Glomerular endothelial cell (primary cell): ENCODE measurements at places on chromosomes 7 and 10. TPM values are rescaled to one million over a fixed set of nuclear protein-coding genes. Genes with fewer than 3 reads are reported as not detected.

- no peak for DNase-seq
These were observed 67.4 kb upstream of the EXOC4 start for GRCh38 chr7:133185512-133185911.

DNA sequence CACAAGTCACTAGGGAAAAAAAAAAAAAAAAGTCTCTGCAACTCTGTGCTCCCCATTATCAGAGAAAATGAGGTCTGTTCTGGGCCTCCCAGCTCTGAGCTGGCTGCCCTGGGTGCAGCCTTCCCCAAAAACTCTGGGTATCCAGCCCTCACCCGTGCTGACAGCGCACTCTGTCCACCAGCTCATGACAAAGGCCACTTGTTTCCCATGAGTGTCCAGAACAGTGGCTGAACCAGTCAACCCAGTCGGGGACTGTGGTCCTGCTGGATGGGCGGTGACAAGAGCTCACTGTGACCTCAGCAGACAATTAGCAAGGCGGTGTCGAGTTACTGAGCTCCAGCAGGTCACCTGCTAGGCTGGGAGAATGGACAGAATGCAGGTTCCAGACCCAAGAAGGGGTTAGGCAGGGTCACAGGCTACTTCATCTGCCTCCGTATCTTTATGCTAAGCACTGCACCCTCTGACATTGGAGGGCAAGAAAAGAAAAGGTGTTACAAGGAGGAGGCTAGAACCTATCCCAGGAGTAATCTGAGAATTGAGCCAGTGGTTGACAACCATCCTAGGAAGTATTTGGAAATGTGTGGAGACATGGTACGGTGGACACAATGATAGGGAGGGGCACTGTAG lies 37.2 kb downstream of the DLG5 start:
- DNase-seq: no peak

DNA sequence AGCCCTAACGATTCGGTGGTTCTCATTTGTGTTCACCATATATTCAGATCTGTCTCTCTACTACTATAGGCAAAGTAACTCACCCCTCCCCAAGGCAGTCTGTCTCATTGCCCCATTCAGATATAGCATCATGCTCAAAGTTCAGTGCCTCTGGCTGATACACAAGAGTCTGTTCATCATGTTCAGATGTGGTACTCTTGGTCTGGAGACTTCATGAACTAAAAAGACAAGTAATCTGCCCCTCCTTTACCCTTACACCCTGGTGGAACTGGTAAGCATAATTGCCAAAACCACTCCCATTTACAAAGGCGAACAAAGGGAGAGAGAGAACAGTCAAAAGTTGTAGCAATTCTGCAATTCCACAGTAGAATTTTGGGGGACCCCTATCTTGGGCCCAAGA lies 29.9 kb downstream of the UMAD1 start:
- DNase-seq: no peak

DNA sequence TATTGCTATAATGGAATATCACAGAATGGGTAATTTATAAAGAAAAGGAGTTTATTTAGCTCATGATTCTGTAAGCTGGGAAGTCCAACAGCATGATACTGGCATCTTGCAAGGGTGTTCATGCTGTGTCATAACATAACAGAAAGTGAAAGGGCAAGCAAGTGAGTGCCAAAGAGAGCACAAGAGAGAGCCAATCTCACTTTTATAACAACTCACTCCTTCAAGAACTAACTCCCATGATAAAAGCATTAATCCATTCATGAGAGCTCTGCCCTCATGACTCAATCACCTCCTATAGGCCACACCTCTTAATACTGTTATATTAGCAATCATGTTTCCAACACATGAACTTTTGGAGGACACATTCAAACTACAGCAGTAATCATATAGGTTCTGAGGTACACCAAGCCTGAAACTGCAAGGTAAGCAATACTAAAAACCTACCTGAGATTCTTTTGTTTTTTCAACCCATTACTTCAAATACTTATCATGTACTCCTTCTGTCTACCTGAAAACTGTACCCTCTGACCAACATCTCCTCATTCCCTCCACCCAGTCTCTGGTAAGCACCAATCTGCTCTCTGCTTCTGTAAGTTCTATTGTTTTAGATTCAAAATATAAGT lies 219.7 kb downstream of the MTERF1 start:
- no peak for DNase-seq

DNA sequence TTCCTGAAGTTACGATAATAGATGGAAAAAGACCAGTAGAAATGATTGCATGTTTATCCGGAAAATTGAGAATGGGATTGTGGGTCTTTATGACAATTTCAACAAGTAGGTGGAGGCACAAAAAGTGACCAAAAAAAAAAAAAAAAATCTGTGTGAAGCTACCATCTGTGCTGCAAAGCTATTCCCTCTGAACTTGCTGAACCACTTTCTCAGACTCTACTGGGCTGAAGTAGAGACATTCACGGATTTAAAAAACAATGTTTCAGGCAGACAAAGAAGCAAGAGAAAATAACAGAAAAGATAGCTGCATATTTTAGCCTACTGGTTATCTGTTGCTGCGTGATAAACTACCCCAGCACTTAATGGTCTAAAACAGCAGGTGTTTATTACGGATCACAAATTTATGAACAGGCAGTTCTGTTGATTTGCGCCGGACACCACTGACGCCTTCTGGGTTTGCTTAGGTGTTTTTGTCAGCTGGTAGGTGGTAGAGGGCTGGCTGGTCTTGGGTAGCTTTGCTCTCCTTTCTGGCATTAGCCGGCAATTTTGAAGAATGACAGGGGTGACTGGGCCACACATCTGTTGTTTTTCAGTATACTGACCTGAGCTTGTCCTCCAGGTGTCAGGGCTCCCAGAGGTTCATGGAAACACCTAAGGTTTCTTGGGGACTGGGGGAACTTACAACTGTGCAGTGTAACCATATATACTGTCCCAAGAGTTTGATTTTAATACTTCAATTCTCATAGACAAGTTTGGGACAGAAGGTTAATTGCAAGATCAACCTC lies 665.1 kb downstream of the CCSER2 start:
- no peak for DNase-seq

GRCh38 chr7:47747160-47747559 lies 165.2 kb upstream of the TNS3 start:
- DNase-seq: no peak

DNA sequence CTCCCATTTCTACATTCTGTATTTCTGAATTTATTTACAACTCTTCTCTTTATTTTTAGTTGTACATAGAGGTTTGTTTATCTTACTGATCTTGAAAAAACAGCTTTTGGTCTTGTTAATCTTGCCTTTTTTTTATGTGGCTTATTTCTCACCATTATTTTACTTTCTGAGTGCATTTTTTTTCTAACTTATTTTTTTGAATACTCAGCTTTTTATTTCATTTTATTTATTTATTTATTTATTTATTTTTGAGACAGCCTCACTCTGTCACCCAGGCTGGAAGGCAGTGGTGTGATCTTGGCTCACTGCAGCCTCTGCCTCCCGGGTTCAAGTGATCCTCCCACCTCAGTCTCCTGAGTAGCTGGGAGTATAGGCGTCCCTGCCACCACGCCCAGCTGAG lies 23.9 kb downstream of the CUX1 start:
- no peak for DNase-seq

GRCh38 chr10:114328874-114329273 lies 75.4 kb downstream of the AFAP1L2 start:
- DNase-seq: no peak

- DNase-seq: no peak
These were observed 32.6 kb upstream of the CBLL1 start for GRCh38 chr7:107711301-107711700.

GRCh38 chr10:83272666-83273434 lies 866.5 kb upstream of the GHITM start:
- DNase-seq: no peak

- DNase-seq: no peak
These were observed 184.8 kb downstream of the NPSR1 start for GRCh38 chr7:34842782-34843181.

DNA sequence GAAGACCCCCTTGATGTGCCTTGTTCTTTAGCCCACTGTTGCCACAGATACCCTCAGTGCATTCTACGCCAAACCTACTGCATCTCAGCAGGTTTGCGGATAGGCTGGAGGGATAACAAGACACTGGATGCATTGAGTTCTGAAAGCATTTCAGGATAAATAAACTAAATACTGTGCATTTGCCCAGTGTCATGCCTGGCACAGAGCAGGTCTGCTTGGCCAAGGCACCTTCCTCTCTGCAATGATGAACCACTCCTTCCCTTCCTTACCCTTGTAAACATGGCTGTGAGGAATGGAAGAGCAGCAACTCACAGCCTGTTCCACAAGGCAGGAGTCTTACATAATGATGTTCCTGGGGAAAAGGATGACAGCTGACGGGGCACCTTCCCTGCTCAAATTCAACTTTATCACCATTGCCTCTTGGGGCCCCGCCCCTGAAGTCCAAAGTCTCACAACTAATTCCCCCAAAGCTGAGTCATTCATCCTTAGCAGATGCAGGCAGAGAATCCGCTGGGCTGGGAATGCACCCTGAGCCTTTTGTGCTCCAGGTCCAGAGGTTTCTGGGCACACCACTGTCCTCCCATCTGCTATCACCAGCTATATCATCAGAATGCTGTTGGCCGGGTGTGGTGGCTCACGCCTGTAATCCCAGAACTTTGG lies 11.6 kb downstream of the DDX56 start:
- no peak for DNase-seq

Gene CRHR2
- total RNA-seq: not detected in 2 replicates

Gene SLC29A4
- total RNA-seq: 3.8 and 6.2 TPM in 2 replicates
